ENCODE measurements at places on chromosomes 5 and 9.

- DNase-seq = no peak
Observed at GRCh38 chr9:99000476-99001395, 57.0 kb downstream of the COL15A1 start.

- no peak for DNase-seq
Observed at GRCh38 chr9:75462866-75463265, 374.6 kb downstream of the OSTF1 start.

DNA sequence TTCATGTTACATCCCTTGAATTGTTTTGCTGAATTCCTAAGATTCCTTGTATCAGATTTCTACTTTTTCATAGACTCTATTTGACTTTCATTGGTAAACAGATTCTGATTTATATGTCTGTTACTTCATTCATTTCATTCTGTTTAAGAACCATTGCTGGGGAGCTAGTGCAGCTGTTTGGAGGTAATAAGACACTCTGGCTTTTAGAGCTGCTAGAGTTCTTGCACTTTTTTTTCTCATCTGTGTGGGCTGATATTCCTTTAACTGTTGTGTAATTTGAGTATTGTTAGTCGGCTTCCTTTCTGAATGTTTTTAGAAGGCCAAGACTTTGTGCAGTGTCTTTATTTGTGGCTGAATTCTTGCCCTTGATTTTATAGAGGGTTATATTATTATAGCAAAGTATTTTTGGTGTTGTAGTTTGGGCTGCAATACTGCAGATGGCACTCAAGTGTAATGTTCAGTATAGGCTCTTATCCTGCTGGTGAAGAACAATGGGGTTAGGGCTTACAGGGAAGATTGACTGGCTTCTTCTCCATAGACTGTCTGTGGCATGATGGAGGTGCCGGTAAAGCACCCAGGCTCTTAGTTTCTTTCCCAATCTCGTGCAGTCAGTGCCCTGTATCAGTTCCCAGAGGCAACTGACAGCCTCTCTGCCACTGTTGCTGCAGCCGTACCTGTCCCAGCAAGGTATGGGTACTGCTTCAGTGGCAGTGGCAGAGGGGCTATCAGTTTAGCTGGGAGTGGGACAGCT, 162.2 kb downstream of the OXCT1 start:
- DNase-seq = peak; percentile 38

GRCh38 chr9:83062651-83063527, at the start of gene RASEF:
Gene RASEF, minus strand, starts transcription at chr9:83063142. Its CDS starts 275 bp downstream, at chr9:83062867.
- peak; percentile 57 for DNase-seq

DNA sequence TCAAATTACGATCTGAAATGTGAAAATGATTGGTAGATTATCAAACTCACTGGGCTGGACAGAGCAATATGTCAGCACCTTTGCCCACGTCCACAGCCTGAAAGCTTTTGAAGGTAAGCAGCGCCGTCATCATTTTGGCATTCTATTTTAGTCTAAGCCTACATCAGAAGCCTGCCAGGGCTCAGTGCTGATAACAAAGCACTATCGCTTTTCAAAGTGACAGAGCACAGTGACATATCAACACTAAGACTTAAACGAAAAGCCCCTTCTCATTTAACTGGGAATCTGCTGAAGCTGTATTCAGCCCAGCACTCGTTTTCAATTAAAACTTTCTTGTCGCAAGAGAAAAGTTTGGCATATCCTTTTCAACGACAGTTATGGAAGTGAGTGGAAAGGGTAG, 1076.3 kb downstream of the PTPRD start:
- DNase-seq = no peak

GRCh38 chr9:113574441-113575262, 111.1 kb downstream of the RGS3 start:
- no peak for DNase-seq

DNA sequence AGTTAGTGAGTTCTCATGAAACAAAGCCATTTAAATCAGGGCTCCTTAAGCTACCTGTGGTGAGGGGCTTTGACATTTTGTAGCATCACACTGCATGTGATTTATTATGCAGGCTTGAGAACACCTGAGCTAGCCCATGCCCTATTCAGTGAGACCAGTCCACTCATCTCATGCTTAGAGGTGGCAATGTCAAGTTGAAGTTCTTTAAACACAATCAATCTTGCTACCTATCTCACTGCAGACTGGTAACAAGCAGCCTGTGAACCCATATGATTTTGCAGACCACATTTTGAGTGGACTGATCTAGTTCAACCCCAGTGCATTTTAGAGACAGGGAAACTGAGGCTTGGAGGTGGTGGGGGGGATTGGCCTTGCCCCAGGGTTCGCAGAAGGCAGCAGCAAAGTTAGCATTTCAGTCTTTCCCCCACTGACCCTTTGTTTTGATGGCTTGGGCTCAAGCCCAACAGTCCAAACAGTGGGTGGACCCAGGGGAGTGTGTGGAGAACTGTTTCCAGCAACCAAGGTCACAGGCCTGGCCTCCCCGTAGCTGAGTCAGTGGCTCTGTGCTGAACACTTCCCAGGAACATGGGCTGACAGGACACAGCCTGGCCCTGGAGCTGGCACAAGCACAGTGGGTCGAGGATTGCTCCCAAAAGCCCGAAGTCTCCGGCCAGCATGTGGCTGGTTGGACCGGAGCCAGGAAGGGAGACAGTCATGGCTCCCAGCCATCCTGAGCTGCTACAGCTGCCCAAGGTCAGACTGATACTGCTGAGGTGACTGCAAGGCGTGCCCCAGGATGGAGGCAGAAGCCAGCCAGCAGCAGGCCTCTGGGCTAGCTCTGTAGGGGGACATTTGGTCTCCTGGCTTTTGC, 95.3 kb downstream of the RGS3 start:
- no peak for DNase-seq

DNA sequence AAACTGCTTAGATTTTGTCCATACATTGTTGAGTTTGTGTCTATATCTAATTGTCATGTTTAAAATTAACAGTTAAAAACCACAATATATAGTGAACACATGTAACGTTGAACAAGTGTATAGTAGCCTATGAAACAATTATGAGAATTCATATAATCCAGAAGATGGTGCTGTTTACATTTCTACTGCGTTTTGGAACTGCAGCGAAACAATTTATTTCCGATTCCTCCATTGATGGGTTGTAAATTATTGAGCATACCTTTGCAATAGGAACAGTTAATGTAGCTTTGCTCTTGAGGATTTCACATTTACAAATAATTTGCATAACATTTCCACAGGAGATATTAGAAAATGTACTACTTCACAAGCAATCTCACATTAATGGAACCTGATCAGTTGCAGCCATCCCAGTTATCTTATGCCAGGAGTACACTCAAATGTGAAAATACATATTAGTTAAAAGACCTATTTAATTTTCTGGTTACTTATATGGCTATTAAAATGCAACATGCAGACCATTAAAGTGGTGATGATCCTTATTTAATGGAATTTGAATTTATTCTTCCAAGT, 411.8 kb downstream of the CDH10 start:
- no peak for DNase-seq

- no peak for DNase-seq
Observed at GRCh38 chr5:141439411-141440141, 9.3 kb downstream of the PCDHGA12 start.

- no peak for DNase-seq
Observed at GRCh38 chr9:92066168-92066567, 49.0 kb downstream of the SPTLC1 start.

DNA sequence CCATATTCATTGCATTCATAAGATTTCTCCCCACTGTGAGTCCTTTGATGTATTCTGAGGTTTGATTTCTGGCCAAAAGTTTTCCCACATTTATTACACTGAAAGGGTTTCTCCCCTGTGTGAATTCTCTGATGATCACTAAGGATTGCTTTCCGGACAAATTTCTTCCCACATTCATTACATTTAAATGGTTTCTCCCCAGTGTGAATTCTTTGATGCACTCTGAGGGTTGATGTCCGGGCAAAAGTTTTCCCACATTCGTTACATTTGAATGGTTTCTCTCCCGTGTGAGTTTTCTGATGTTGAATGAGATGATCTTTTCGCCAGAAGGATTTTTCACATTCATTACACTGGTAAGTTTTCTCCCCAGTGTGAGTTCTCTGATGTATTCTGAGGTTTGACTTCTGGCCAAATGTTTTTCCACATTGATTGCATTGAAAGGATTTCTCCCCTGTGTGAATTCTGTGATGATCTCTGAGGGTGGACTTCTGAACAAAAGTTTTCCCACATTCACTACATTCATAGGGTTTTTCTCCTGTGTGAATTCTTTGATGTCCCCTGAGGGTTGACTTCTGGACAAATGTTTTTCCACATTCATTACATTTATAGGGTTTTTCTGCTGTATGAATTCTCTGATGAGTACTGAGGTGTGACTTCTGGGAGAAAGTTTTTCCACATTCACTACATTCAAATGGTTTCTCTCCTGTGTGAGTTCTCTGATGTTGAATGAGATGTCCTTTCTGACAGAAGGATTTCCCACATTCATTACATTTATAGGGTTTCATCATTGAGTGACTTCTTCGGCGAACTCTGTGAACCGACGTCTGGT, 18.8 kb downstream of the ZNF510 start:
- no peak for DNase-seq

GRCh38 chr5:167592114-167592513, 699.3 kb upstream of the WWC1 start:
- DNase-seq = no peak

GRCh38 chr9:131178926-131179325, 53.5 kb downstream of the NUP214 start:
- no peak for DNase-seq

- no peak for DNase-seq
Observed at GRCh38 chr9:7146582-7146981, 388.8 kb downstream of the KDM4C start.

All from iPS DF 19.7 (cell line).